Activated naive CD4-positive, alpha-beta T cell treated with anti-CD3 and anti-CD28 coated beads for 36 hours (primary cell): ENCODE measurements at places on chromosomes 5 and 9. TPM values are rescaled to one million over a fixed set of nuclear protein-coding genes. Genes with fewer than 3 reads are reported as not detected.

DNA sequence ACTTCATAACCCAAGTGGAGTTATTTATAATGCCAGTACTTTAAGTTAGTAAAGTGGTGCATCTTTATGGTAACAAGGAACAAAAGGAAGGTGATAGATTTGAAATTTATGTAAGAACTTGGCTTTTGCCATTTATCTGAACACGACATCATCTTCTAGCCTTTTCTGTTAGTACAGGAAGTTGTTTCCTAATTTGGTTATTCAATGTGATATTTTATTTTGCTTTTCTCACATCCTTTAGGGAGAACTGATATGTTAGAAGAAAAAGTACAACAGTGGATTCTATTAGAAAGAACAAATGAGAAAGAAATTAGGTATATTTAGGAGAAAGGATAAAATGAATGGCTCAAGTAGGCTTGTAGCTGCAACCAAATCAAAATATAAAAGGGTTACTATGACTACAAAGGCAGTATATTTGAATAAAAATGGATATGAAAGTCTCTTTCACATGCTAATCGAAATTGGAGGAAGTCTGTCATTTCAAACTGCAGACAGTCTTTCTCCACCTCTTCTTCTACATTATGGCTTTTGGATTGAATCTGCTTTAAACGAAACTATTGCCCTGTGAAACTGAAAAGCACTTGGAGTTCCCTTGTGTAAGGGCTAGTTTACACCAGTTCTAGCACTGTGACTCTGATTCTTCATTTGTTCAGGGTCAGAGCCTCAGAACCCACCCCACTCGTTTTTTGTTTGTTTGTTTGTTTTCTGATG, 18.5 kb upstream of the SLC24A2 start:
- DNase-seq, result no peak

- DNase-seq, result no peak
Measured at GRCh38 chr5:135996611-135997010, 32.2 kb upstream of the TGFBI start.

DNA sequence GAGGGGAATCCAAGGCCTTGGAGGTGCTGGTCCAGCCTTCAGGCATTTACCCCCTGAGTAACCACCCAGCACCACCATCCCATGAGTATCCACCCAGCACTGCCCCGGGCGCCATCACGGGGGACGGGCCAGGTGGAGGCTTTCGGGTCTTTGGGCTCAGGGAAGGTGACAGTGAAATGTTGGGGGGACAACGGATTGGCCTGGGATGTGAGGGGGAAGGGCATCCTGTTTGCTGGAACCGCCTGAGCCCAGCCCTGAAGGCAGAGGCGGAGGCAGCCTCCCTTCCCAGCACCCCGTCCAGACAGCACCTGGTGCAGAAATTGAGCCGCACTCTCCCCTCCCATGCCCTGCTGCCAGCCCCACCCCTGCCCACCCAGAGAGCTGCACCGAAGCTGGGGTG, 17.0 kb downstream of the ASS1 start:
- no peak for DNase-seq

GRCh38 chr9:135994501-135995192, 33.5 kb upstream of the UBAC1 start:
- no peak for DNase-seq

DNA sequence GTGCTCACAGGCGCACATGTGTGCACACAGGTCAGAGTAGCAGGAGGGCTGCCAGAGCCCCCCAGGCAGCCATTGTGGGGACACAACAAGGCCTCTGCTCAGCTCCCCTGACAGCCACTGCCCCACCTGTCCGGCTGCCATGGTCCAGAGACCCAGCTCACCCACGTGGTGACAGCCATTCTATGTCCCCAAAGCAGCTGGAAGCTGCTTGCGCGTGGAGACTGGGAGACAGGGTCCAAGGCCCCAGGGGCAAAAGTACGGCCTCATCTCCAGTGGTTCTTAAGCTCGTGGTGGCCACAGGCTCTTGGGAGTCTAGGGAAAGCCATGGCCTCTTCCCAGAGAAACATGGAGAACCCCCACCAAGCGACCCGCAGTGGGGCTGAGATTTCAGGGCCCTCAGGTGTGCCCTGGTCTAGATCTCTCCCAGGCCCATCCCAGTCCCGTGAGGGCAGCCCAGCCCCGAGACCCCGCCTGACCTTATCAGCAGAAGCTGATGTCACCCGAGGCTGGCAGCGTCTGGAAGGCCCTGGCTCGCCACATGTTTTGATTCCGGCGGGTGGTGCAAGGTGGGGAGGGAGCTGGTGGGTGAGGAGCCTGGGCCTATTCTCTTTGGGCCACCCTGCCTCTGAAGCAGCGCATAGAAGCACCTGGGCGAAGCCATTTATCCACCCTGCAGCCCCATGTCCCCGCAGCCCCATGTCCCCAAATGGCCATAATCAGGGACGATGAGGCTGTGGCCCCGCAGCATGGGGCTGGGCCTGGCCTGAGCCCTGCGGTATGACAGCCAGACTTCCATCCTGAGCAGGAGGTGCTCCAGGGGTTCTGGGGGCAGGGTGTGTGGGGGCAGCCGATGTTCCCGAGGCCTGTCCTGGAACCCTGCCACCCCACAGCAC, 31.7 kb downstream of the GLT6D1 start:
- DNase-seq, result no peak

DNA sequence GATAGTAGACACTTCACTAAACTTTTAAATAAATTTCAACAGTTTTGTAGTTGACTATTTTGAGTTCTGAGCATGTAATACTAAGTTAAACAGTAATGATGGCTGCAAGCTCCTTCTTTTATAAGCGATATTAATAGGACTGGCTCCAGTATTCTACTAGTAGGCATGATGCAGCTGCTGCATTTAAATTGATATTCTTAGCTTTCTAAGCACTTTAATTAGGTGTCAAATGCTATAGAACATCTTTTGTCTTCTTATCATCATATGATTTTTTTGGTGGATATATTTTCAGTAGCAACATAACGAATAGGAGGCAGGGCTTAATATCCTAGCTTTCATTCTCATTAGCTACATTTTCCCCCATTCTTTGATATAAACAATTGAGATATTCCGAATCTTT, 141.1 kb downstream of the FBXO4 start:
- DNase-seq, result no peak

DNA sequence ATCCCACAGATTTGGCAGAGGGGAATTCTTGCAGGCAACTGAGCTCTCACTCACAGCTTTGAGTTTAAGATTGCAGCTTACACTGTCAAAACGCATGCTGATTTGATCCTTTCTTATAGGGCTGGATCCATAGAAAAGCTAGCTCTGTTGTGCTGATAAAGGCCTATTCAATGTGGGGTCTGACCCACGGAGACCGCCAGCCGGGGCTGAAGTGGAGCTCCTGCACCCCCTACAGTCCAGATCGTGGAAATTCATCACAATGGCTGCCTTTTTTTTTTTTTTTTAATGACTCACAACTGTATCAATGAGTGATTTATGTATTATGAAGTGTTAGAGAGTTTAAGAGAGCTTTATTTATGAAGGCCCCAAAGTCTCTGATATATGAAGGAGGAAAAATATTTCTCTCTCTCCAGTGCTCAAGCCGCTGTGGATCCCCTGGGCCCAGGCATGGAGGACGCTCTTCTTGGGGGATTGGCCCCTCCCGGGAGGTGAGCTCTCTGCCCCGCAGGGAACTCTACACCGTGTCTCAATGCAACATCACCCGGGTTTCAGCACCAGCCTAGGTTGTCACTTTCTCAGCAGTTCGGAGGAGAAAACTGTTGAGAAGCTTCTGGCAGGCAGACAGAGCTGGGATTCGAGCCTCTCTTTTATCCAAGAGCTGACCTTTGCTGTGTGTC, 700.2 kb downstream of the IRX1 start:
- DNase-seq, result no peak

DNA sequence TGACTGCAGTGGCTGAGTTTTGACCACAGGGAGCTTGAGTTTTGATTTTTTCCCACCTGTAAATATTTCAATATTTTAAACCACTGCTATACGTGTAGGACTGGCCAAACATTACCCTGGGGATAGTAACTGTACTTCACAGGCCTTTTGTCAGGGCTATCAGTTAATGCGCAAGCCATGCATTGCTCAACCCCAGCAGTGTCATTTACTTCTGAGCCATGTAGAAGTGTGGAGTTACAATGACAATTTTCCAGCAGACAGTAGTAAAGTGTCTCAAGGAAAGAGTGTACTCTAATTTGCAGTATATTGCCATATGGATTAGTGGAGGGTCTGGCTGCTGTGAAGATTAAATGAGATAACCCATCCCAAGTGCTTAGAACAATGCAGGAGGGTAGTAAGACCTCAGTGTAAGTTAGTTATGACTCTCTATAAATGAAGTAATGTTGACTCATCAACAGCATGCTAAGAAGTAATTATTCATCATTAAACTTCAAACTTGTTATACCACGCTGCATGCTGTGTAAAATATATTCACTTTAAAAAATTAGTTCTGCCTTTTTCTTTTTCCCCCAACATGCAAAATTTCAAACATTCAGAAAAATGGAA, 489.2 kb downstream of the KDM4C start:
- no peak for DNase-seq

DNA sequence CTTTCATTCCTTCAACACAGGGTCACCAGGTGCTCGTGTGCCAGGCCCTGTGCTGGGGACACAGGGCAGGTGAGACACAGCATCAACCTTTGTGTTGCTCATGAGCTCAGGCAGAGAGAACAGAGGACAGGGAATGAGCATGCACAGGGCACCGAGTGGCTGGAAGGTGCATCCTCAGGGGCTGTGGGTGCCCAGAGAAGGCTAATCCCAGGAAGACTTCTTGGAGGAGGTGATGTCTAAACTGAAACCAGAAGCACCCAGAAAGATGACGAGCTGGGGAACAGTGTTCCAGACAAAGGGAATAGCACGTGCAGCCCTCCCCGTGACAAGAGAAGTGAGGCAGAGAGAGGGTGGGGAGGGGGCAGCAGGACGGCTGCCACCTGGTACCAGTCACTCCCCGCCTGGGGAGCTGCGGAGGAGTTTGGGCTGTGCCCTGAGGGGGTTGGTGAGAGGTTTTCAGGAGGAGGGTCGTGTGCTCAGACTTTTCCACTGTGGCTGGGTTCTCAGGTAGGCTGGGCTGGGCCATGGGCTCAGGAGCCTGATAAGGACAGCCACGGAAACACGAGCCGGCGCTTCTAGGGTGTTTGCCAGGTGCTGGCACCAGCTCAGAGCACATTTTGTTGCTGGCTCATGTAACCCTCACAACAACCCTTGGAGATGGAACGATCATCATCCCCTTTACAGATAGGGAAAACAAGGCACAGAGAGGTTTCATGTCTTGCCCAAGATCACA, 46.0 kb downstream of the HMCN2 start:
- DNase-seq, result no peak

GRCh38 chr5:58970766-58971165, 387.9 kb downstream of the RAB3C start:
- DNase-seq, result no peak

- DNase-seq, result no peak
Measured at GRCh38 chr9:14452539-14452938, 138.6 kb upstream of the NFIB start.

GRCh38 chr5:124736082-124736804, 10.2 kb downstream of the ZNF608 start:
- no peak for DNase-seq

DNA sequence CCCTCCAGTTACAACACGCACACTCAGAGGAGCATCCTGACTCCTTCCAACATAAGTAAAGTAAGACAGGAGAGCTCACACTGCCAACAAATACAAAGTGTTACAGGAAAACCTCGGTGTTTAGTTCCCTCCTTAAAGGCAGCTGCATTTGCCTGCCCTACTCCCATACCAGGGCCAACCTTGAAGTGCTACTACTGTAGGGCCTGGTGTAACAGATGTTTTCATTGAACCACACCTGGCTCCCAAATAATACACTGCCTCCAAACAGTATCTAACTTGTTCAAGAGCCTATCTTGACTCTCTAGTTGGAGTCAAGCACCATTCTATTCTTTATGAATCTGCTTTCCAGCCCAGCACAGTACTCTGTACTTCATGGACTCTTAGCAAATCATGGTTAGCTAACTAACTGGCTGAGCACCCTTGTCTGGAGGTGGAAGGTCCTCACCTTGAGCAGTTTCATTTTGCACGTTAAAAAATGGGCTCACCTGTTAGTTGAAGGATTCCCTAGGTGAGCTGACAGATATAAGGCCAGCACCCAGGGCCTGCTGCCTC, 34.6 kb downstream of the TTC39B start:
- no peak for DNase-seq

GRCh38 chr5:126516852-126517251, 78.2 kb downstream of the ALDH7A1 start:
- DNase-seq, result no peak

GRCh38 chr9:73077625-73078030, 74.0 kb upstream of the ANXA1 start:
- DNase-seq, result no peak

DNA sequence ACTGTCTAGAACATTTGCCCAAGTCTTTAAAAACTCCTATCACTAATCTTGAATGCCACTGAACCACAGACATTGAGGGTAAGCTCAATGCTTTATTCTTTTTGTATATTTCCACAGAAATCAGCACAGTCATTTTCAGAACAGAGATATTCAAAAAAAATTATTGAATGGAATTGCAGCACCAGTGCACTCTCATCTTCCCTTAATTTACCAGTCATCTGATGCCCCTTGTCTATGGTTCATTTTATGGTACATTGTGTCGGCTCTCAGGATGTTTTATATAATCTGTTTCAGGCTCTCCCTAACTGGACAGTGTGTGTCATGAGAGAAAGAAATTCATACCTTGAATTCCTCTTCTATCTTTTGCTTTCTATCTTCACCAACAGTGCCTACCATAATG, 158.4 kb upstream of the NR4A3 start:
- no peak for DNase-seq

DNA sequence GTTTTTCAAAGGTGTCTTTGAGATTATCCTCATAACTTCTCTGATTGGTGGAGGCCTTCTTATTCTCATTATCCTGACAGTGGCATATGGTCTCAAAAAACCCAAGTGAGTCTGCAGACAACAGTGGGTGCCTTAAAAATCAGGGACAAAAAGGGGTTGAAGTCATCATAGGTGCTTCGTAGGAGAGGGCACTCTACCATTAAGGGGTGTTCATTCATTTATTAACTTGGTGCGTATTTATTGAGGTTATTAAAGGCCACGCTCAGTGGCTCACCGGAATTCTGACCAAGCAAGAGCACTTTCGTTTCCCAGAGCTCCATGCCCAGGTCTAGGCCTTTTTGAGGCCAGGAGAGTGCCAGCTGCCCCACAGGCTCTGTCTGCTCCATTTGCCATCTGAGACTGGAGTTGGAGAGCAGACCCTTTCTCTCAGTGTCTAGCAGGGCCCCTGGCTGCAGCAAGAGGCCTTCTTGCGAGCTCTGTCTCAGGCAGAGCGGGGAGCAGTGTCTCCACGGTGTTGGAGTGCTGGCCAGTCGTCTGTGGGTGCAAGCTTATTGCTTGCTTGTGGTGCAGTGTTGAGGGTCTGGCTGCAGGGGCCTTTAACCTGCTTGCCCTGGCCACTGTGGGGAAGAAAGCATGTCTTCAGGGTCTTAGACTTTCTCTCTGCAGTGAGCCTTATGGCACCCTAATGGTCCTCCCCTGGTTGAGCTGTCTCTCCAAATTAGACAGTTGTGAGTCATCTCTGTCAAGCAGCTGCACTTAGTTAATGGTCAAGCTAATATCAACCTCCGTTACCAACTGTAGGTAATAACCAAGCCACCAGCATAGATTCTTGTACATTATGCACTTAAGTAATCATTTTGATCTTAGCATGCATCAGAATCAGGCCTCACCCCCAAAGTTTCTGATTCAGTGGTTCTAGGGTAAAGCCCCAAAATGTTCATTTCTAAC, 62.6 kb downstream of the IL31RA start:
- no peak for DNase-seq

Gene SLC25A48
- total RNA-seq, result not detected

Gene SUSD3
- 68.3 TPM for total RNA-seq

Gene PITX1
- total RNA-seq, result not detected

Gene RASGEF1C
- total RNA-seq, result not detected

Gene BRD3
- 34.2 TPM for total RNA-seq

Gene GLDC
- 1.7 TPM for total RNA-seq
